ENCODE measurements at places on chromosomes 4 and X.

- no peak for DNase-seq
Measured at GRCh38 chrX:19772822-19773628, 114.4 kb downstream of the SH3KBP1 start.

- no peak for DNase-seq
Measured at GRCh38 chr4:28092610-28093009, 1232.0 kb downstream of the STIM2 start.

- no peak for DNase-seq
Measured at GRCh38 chr4:63123441-63123840, 1285.8 kb downstream of the TECRL start.

GRCh38 chr4:44660396-44660795, 9.0 kb upstream of the YIPF7 start:
- DNase-seq = peak; percentile 64

GRCh38 chrX:75151827-75152592, 4.1 kb downstream of the ABCB7 start:
- no peak for DNase-seq
